ENCODE measurements at places on chromosomes 13 and 19.
A peak's percentile ranks its signal among the peaks of the same experiment; 100 is the strongest.

DNA sequence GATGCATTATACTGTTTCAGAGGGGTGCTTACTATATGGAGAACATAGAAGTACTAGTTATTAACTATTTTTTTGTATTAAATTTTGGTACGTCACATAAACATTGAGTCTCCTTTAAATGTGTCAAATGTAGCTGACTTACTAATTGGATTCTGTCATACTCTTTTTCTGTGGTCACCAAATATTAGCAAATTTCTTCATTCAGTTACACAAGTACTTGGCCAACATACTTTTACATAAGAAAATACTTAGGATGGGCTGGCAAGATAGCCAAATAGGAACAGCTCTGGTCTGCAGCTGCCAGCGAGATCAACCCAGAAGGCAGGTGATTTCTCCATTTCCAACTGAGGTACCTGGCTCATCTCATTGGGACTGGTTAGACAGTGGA lies 19.2 kb downstream of the LPAR6 start:
- DNase-seq, result no peak

- DNase-seq, result no peak
These were observed 224.0 kb downstream of the GGACT start for GRCh38 chr13:100364591-100364990.

DNA sequence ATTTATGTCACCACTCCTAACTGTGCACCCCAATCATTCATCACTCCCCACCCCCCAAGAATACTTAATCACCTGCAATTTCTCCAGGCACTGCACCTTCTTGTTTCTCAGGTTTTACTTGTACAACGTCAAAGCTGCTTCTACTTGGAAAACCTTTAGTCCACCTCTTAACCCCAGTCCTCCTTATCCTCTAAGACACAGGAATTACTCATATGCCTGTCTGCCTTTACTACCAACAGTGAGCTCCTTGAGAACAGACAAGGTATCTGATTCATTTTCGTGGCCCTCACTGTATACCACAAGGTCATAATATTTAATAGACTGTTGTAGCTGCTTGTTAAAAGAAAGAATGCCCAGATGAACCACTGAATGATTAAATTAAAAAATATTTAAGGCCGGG lies 21.0 kb upstream of the NDFIP2 start:
- DNase-seq, result no peak

DNA sequence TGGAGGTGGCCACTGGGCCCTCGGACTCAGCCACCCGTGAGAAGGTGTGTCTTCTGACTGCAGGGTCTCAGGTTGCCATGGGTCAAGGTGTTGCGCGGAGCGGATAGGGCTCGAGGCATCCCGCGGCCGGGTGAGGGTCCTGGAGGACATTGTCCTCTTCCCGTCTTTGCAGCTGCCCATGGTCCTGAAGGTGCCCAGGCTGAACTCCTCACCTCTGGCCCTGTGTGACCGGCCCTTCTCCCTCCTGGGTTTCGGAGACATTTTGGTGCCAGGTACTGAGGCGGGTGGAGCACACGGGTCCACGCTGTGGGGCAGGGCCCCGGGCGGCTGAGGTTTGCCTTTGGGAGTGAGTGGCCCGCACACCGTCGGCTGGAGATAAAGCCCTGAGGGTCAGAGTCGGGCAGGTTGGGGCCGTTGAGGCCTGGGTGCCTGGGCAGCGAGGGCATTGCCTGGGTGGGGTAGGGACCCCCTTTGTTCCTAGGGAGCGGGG lies 15.6 kb upstream of the TMPRSS9 start:
- DNase-seq, result no peak

- DNase-seq, result no peak
These were observed 626.1 kb upstream of the SLITRK6 start for GRCh38 chr13:86425170-86425815.

DNA sequence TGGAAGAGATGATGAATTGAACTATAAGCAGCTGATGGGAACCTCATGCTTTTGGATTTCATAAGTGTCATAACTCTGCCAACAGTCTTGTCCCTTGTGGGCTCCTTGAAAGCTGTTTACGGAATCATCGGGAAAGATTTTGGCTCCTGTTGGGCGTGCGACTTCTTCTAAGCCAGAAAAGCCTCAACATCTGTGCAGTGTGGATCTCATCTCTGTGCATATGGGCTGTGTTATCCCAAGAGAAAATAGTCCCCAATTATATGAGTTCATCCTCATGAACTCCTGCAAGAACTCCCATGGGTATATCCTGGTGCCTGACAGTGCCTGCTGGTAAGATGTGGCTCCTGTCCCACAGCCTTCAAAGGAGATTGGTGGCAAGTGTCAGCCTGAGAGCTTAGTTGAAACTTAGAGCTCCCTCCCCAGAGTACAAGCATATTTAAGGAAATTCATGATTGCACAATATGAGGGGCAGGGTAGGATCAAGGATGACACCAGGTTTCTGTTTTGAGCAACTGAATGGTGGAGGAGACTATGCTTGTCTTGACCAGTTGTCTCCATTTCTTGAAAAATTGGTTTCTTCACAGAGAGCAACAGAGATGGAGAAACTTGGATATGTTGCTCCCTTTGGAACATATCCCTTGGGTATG lies 243.5 kb downstream of the ITGBL1 start:
- no peak for DNase-seq

DNA sequence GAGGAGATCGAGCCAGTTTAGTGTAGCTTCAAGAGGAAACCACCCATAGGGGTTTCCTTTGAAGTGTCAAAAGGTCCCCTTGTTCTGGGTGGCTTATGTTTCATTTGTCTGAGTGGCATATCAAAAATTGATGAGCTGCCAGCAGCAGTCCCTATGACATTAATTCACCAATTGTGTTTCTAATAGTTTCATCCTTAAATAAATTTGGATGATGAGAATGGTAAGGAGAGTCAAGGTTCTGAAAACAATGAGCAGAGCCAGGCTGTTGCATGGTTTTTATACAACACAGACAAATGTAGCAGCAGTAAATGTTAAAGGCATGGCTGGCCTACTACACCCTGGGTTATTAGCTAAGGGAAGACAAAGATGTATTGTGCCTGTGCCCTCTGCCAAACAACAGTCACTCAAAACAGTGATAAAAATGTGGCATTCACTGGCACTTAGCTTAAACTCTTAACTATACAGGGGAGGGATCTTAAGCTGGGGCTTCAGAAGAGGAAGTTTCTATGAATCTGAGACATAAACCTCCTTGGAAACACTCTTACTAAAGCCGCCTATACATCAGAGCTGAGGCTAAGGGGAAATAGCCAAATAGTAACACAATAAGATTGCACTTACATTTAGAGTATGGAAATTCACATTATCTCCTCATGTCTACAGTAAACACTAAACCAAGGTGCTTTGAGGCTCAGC lies 200.5 kb downstream of the POU4F1 start:
- no peak for DNase-seq

DNA sequence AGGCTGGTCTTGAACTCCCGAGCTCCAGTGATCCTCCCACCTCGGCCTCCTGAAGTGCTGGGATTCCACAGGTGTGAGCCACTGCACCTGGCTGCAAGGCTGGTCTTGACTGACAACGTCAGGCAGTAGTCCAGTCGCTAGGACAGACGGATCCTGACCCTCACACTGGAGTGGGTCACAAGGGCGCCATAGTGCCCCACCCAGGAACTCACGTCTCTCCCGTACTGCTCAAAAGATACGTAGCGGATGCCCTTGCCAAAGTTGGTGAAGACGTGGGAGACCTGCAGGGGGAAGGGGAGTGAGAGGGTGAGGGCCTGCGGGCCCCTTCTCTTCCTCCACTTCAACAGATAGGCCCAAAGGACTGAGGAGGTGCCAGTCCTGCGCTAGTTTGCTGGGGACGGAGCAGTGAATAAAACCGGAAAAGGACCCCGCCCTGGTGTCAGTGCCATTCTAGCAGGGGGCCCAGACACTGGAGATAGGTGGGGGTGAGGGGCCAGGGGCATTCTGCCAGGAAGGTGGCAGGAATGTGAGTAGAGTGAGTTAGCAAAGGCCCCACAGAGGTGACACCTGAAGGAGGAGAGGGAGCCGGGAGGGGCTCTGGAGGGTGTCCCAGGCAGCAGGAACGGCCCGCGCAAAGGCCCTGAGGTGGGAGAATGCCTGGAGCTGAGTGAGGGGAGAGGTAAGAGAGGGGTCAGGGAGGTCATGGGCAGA lies 11.9 kb downstream of the MRPS12 start:
- DNase-seq, result peak; percentile 48

- no peak for DNase-seq
These were observed 10.8 kb upstream of the ZNF799 start for GRCh38 chr19:12411893-12412292.

GRCh38 chr13:52599848-52600603 lies 42.2 kb upstream of the HNRNPA1L2 start:
- DNase-seq, result peak; percentile 60

DNA sequence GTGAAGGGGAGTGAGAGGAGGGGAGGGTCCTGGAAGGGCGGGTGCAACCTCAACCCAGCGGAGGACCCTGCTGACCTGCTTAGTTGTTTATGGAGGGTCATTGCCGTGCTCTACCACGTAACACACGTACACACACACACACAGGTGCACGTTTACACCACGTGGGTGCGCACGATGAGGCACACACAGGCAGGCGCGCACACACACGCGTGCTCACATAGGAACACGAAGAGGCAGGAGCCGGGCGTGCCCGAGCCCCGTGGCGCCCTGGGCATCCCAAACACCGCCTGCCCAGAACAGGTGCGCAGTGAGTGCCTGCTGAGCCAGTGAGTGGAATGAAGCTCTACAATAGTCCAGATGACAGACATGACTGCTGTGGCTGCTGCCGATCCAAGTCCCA lies 11.2 kb upstream of the MADCAM1 start:
- DNase-seq, result no peak

DNA sequence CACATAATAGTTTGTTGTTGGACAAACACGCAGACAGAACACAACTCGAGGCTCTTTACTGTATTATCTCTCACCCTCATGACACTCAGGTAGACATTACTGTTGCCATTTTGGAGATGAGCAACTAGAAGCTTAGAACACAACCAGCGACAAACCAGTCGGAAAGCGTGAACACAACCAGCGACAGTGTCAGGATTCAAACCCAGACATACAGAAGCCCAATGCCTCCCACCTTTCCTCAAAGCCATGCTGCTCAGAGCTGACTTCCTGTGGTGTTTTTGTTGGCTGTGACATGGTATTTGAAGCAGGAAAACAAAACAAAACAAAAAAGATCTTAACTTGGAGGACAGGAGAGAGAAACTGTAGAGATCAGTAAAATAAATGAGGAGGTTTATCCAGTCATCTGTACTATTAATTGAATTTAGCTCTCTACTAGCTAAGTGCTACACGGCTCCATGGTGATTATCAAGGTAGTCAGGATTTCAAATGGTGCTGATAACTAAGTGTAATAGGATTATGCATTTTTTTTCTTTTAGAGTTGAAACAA lies 92.1 kb downstream of the STARD13 start:
- no peak for DNase-seq

DNA sequence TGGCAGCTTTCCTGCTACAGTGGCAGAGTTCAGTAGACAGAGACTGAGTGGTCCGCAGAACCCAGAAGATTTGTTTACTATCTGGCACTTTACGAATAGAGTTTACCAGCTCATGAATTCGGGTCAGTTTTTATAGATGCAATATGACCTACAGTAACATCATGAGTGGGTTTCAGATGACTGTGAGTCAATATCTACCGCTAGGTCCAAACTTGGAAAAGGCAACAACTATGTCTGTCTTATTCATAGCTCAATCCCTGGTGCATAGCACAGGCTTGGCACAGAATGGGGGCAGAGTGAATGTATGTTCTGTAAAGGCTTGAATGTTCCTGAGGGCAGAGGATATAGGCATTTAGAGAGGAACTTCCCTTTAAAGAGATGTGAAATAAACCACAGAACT lies 65.2 kb downstream of the RAP2A start:
- no peak for DNase-seq

GRCh38 chr19:15265214-15265849 lies 33.1 kb upstream of the EPHX3 start:
- DNase-seq, result no peak

GRCh38 chr19:18408053-18408476 lies 10.6 kb upstream of the LRRC25 start:
- no peak for DNase-seq

DNA sequence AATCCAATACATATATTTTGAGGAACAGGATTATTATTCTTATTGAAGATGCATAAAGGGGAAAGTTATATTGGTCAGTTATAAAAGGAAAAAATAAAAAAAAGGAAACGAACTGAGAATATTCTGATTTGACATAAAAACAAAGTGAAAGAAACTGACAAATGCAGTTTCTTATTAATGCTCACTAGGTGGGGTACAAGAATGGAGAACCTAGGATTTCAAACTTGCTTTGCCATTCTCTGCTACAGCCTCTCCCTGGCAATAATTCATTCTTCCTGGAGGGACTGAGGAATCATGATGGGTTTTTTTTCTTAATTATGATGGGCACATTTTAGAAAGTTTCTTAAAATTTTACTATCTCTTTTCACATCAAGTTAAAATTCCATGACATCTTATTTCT lies 154.9 kb downstream of the PCDH9 start:
- no peak for DNase-seq

- no peak for DNase-seq
These were observed 13.5 kb downstream of the TM9SF2 start for GRCh38 chr13:99514801-99515200.

DNA sequence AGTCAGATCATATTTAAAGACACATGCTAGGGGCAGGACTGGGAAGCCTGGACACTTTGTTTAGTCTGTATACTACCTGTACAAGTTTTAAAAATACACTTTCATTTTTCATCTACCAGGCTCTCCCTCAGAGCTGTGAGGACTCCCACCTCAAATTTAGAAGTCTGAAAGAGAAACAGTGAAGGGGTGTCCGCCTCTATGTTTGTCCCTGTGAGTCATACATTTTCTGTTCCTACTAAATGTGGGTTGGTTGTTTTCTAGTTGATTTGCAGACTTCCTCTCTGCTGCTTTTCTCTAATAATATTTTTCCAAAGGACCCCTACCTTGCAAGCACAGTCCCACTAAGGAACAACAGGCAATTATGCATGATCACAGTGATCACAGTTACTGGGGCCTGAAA lies 110.5 kb downstream of the ENOX1 start:
- DNase-seq, result no peak

GRCh38 chr13:33628662-33629061 lies 189.3 kb upstream of the RFC3 start:
- no peak for DNase-seq

DNA sequence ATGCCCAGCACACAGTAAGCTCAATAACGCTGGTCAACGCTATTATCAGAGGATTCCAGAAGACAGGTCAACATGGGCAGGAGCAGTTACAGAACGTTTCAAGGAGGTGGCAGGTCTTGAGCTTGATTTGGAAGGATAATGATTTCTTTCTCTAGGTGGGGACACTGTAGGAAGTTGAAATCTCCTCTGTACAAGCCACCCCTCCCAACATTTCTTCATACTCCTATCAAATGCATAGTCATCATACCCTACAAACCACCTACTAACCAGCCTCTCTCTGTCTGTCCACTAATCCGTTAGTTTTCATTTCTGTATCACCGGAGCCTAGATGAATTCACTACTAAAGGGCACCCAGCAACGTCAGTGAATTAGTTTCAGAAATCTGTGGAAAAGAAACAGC lies 1.3 kb downstream of the ATP7B start:
- no peak for DNase-seq

GRCh38 chr13:42720113-42720857 lies 61.1 kb upstream of the FAM216B start:
- DNase-seq, result no peak

GRCh38 chr19:56764196-56764695 lies 76.3 kb downstream of the PEG3 start:
- DNase-seq, result no peak

- DNase-seq, result no peak
These were observed 32.0 kb upstream of the CXCL17 start for GRCh38 chr19:42474743-42475142.

- no peak for DNase-seq
These were observed 47.4 kb upstream of the TUBGCP3 start for GRCh38 chr13:112635323-112635722.

Measured in aorta (tissue), 5 donors.